ENCODE measurements at places on chromosomes 12 and 14.
A peak's percentile ranks its signal among the peaks of the same experiment; 100 is the strongest.

DNA sequence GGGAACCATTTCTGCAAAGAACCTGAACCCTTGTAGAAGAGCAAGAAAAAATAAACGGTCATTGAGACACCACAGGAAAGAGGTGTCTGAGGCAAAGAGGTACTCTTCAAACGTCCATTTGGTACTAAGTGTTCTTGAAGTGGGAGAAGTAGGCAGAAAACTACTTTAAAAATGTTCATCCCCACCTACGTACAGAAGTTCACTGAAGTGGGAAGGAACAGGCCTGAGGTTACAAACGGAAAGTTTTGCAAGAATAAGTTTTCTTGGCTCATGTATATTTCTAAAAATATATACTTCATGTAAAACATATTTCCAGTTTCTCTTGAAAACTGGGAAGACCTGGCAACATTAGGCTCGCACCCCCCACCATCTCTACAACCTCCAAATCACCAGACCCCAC is 61.2 kb downstream of the STXBP6 start:
- no peak for ATAC-seq

DNA sequence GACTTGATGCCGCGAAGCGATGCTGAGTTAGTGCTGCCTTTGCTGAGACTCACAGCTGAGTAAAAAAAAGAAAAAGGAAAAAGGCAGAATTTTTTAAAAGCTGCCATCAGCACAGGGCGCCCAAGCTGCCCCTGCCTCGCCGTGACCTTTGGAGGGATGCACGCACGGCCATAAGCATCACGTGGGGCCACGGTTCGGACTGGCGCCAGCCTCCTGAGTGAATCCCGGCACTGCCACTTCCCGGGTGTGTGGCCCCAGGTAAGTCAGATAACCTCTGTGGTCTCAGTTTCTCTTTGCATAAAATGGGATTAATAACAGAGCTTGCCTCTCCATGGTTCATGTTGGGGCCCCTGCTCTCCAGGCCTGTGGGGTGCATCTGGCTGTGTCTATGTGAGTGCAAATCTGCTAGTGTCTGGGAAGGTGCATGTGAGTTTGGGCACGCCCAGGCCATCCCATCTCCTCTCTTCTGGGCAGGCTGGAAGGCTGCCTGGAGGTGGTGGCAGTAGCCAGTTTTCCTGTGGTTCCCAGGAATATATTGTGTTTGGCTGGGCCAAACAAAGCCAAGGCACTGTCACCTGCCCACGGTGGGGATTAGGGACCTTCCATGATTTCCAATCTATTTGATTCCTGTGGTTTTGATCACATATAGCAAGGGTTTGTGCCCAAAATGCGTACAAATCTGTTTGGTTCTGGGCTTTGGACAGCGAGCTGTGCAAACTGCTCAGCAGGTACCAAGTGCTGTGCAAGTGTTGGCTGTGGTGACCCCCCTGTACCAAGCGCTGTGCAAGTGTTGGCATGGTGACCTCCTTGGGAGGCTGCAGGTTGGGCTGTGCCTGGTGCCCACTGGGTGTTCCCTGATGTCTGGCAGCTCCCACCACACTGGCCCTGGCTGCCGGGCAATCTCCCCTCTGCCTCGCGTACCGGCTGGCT is 43.5 kb upstream of the NCOR2 start:
- ATAC-seq = no peak

DNA sequence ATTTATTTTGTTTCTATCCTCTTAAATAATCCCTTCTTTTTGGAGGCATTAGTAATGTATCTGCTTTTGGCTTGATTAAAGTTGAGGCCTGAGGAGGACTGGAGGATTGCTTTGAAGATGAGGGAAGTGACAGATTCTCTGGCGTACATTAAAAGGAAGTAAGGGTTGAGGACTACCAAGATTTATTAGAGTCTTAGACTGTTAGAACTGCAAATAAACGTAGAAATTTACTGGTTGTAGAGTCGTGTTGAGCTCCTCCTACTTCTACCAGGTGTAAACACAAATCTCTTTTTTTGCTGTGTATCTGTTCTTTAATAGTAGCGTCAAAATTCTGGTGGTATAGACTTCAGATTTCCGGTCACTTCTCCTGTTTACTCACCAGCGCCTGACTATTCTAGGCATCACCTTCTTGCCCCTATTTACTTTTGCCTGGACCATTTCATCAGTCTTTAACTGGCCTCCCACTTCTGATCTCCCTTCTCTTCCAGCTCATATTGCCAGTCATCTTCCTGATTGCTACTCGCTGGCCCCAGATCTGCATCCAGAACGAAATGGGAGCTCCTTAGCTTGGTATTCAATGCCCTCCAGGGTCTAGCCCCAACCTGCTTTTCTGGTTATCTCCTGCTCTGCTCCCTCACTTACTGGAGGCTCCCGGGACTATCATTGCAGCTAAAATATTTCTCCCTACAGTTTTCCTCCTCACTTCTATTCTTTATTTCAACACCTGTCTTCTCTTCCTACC is 8.4 kb upstream of the EID3 start:
- ATAC-seq = no peak

GRCh38 chr14:36522347-36522971 is 2.4 kb upstream of the NKX2-1 start:
- ATAC-seq = no peak

- peak; percentile 50 for ATAC-seq
These were observed 217.3 kb downstream of the ADGRD1 start for GRCh38 chr12:131171029-131171428.

GRCh38 chr14:61048640-61049039 is 67.6 kb downstream of the SLC38A6 start:
- ATAC-seq = no peak

DNA sequence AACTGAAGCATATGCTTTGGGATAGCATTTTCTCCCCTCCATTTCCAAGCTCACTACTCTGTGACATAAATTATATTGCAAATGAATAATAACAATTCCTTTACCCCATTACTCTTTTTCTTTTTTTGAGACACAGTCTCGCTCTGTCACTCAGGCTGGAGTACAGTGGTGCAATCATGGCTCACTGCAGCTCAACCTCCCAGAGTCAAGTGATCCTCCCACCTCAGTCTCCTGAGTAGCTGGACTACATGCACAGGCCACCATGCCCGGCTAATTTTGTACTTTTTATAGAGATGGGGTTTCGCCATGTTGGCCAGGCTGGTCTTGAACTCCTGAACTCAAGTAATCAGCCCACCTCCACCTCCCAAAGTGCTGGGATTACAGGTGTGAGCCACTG is 49.2 kb upstream of the GTF2A1 start:
- ATAC-seq = no peak

GRCh38 chr12:110931315-110931728 is 10.9 kb upstream of the MYL2 start:
- ATAC-seq = no peak

- ATAC-seq = no peak
These were observed 354.0 kb downstream of the FLRT2 start for GRCh38 chr14:85883966-85884365.

GRCh38 chr12:90618586-90618985 is 336.4 kb downstream of the CCER1 start:
- ATAC-seq = no peak

GRCh38 chr12:93733928-93734327 is 56.8 kb downstream of the CRADD start:
- no peak for ATAC-seq

GRCh38 chr14:76761960-76762410 is 717 bp downstream of the VASH1 start:
- ATAC-seq = no peak

GRCh38 chr14:91299121-91300115 is 54.9 kb upstream of the GPR68 start:
- ATAC-seq = peak; percentile 36

GRCh38 chr12:12807970-12808702 is 5.0 kb upstream of the DDX47 start:
- ATAC-seq = peak; percentile 64

DNA sequence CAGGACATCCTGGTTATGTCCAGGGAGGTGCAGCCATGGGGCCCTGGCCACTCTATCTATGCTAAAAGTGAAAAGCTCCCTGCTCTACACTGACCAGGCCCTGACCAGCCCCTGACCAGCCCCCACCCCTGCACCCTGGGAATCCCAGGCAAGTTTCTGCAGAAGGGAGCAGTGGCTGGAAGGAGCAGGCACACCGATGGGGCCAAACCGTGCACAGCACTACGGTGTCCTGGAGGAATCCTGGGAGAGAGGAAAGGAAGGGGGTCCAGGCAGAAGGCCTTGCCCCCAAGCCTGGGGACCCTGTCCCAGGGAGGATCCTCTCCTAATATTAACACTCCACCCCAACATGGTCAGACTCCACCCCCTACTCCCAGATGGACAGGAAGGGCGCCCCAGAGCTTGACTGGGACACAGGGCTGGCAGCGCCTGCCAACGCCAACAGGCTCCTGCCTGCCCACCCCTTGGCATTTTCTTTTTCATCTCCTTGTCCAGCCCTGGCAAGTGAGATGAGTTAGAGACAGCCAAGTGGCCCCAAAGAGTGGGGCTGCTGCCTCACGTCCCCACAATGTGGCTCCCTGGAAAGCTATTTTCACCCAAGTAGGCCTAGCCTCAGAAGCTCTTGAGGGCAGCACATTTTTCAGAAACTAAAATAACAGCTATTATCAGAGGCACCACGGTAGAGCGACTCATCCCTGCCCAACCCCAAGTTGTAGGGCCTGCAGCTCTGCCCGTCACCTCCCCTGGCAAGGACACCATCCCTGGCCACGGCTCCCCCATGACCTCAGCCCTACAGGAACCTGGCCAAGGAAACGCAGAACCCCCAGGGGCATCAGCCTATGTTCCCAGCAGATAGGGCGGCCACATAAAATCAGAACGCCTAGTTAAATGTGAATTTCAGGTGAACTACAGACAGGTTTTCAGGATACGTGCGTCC is 82.6 kb downstream of the SCARB1 start:
- ATAC-seq = no peak

- peak; percentile 46 for ATAC-seq
These were observed 96.7 kb downstream of the ETV6 start for GRCh38 chr12:11746024-11746771.

- no peak for ATAC-seq
These were observed 35.6 kb upstream of the ITPR2 start for GRCh38 chr12:26868447-26869103.

GRCh38 chr14:41810362-41810761 is 203.7 kb downstream of the LRFN5 start:
- ATAC-seq = no peak

GRCh38 chr14:37171678-37172023 is 755 bp downstream of the SLC25A21 start:
- ATAC-seq = no peak

GRCh38 chr14:64474041-64474440 is 8.7 kb downstream of the AKAP5 start:
- peak; percentile 37 for ATAC-seq

DNA sequence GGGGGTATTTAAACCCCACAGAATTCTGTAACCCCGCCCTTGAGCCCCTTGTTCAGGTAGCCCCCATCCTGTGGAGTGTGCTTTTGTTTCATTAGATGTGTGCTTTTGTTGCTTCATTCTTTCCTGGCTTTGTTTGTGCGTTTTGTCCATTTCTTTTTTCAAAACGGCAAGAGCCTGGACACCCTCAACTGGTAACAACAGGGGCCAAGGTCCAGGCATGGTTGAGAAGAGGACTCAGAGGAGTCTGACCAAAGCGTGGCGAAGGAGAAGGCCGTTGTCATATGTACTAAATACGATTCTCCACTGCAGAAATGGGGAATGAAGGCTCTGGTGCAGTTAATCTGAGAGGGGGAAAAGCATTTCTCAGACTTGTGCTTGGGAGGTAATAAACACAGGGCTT is 46.0 kb upstream of the GNPNAT1 start:
- no peak for ATAC-seq

DNA sequence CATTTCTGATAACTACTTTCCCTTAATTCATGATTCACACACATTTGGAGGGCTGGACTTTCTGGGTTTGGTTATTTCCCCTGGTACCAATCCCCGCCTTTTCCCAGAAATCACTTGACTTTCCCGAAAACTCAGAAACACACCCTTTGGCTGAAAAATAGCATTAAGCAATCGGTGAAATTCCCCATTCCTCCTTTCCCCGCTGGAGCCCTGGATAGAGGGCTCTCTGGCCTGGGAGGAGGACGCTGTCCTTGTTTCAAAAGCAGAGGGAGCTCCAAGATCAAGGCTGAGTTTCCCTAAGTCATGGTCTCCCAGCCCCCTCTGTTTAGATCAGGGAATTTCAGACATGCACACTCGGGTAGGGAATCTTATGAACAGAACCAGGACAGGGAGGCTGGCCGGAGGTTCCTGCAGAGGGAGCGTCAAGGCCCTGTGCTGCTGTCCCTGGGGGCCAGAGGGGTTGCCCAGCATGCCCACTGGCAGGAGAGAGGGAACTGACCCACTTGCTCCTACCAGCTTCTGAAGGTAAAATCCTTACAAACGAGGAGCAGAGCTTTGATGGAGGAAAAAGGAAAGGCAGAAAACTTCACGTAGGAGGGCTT is at the start of gene C1S:
C1S (plus strand) TSS at position 366 of the 602 bp plus-strand sequence. CDS start 1,195 bp downstream, outside the sequence.
- no peak for ATAC-seq

DNA sequence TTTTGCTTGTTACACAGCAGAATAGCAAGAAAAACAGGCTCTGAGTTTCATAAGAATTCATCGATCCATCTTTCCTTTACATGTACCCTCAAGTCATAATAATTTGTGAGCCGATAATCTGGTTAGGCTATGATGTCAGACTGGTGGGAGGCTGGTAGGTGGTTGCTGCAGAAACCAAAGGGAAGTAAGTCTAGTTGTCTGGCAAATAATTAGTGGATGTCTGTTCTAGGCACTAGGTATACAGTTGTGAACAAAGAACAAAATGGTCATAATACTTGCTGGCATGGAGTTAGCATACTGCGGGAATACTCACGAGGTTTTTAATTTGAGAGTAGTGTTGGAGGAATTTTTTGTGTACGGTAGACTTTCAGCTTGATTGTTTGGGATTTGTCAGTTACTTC is 8.8 kb downstream of the SUSD6 start:
- peak; percentile 14 for ATAC-seq

DNA sequence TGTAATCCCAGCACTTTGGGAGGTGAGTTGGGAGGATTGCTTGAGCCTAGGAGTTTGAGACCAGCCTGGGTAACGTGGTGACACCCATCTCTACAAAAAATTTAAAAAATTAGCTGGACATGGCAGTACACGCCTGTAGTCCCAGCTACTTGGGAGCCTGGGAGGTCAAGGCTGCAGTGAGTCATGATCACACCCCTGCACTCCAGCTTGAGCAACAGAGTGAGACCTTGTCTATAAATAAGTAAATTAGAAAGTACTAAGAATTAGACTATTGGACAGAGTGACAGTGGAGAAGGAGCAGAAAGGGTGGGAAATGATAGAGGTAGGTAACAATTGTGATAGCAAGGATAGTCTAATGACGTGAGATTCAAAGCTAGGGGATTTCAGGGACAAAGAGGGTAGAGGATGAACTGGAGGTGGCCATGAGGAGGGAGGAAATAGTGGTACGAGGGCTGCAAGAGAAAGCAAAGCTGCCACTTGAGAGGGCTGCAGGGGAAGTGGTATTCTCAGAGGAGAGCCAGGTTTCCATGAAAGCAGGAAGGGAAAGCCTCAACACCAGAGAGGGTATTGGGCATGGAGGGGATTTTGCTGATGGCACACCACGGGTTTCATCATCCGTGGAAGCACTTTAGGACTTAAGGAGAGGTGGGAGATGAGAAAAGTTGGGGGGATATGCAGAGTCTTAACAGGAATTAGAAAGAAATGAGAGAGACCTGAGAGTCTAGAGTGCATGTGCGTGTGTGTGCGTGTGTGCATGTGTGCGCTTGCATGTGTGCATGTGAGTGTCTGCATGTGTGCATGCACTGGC is 85.6 kb downstream of the SYNE2 start:
- peak; percentile 47 for ATAC-seq

All from activated T-helper 17 cell treated with anti-CD3 and anti-CD28 coated beads, Interleukin-2, amount 50 U/mL, for 72 hours (primary cell).